H1 (cell line): ENCODE measurements at places on chromosomes 6 and 20. TPM values are rescaled to one million over a fixed set of nuclear protein-coding genes. Genes with fewer than 3 reads are reported as not detected.

The GPLD1 gene
- total RNA-seq: 5.3 and 5.9 TPM in 2 replicates

The ERGIC3 gene
- total RNA-seq: 174 and 178 TPM in 2 replicates

DNA sequence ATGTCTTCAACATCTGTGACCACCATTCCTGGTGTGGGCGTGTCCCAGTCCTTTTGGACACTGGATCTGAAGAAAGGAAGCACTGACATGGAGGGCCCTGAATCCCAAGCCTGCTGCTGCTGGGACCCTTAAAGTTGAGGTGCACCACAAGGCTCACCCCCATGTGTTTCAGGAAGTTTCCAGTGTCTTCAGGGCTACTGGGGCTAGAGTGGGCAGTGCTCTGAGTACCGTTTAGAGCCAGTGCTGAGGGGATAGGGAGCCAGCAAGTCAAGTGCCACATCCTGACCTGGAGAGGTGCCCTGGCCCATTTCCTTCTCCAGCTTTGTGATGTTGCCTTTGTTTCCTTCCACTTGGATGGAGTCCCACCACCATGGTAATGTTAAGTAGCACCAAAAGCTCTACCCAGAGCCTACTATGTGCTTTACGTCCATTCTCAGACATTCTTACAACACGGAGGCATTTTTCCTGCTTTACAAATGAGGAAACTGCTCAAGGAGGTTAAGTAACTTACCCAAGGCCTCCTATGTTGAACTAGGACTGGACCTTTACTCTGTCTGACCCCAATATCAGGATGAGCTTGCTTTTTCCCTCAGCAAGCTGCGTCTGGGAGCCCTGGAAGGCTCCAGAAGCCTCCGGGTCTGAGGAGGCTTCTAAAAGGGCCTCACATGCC, 552 bp upstream of the DEF6 start:
- H3K36me3 ChIP-seq: no peaks in the 10 kb centered on the region; the same call in 1 of the 2 replicates
- no peak overlapping the region for H3K27ac ChIP-seq
- H3K4me1 ChIP-seq: peaks cover 8% of the 10 kb centered on the region
- no peaks in the 10 kb centered on the region for H3K27me3 ChIP-seq
- no peak for DNase-seq

The SERPINB1 gene
- total RNA-seq: 17.3 and 20.0 TPM in 2 replicates

DNA sequence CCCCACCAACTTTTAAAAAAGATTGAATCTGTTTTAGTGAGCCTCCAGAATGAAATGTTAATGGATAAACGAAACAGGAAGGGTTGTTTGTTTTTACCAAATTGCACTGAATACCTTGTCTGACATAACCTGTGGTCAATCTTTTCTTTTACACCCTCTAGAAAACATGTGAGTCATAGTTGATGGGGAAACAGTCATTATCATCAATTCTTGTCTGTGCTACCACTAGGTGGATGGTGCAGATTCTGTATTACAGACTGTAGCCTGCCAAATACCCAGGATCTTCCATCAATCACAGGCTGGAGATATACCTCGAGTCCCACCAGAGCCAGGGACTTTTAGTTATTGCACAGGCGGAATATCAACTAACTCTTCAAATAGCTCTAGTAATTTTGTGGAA, 29.5 kb upstream of the PKIB start:
- no peak overlapping the region for H3K4me3 ChIP-seq
- H3K27ac ChIP-seq: no peak overlapping the region
- no peaks in the 10 kb centered on the region for H3K27me3 ChIP-seq
- H3K36me3 ChIP-seq: no peaks in the 10 kb centered on the region

GRCh38 chr20:61628480-61628879, 376.4 kb downstream of the CDH4 start:
- H3K36me3 ChIP-seq: no peaks in the 10 kb centered on the region
- no peaks in the 10 kb centered on the region for H3K4me1 ChIP-seq
- no peaks in the 10 kb centered on the region; the same call in 1 of the 2 replicates for H3K27me3 ChIP-seq
- no peak overlapping the region for H3K27ac ChIP-seq
- DNase-seq: no peak

DNA sequence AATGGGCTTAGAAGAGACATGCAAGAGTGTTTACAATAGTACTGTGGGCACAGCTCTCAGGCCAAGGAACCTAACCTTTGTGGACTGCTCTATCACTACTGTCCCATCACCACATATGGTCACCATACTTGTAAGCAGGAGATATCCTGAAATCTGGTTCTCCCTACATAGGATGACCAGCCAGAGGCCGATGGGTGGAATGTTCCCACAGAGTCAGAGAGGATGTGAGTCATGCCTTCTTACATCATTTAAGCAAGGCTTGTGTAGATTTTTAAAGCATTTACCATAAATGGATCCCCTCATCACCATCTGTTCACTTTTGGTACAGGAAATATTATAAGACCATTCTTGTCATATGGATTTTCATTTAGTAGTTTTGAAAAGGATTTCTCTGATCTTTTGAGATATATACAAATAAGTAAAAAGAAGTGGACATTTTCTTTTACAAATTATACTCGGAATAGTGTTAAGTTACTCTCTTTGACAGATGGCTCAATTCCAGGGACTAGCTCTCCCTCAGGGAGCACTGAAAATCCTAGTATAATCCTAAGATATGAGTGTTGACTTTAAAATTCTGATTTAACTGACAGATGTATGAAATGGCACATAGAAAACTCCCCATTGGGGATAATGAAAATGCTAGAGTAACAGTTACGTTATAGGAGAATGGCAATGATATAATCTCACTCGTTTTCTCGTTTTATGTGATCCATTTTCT, 6.6 kb downstream of the HTR1B start:
- no peak overlapping the region for H3K4me3 ChIP-seq
- H3K27me3 ChIP-seq: 0 out of 2 replicates have a peak, but pooled peaks cover under 1% of the 10 kb centered on the region
- no peak overlapping the region for H3K27ac ChIP-seq
- DNase-seq: no peak

DNA sequence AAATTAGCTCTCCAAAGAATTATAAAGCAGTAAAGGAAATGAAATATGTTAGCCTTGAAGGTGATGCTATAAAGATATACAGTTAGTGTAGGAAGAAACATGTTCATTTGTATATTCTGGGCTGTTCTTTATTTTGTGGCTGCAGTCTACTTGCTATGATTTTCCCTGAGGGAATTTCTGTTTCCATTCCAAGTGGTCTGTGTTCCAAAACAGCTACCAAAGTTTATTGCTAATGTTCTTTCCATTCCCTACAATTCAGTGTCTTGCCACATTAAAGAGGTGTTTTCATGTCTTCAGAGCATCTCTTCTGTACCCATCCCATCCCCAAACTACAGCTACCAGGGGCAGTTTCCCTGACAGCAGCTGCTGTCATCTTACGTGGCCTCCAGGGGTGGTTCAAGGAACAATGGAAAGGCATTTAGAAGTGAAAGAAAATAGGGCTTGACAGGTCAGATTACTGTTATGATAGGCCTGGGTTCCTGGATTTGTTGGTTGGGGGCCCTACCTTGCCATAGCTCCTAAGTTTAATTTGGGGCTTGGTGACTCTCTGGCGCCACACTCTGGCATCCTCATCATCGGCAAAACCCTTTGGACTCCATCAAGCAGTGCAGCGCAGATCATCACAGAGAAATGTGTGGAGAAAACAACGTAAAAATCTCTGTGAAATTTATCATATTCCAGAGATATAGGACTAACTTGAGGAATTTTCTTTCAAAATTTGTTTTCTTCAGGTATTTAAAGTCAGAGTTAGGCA, 33.8 kb upstream of the AIG1 start:
- no peak overlapping the region for H3K27ac ChIP-seq
- H3K36me3 ChIP-seq: no peaks in the 10 kb centered on the region
- H3K4me3 ChIP-seq: no peak overlapping the region
- H3K4me1 ChIP-seq: no peaks in the 10 kb centered on the region

The SLPI gene
- total RNA-seq: not detected in 2 replicates

GRCh38 chr6:149615805-149616204, 32.7 kb downstream of the KATNA1 start:
- H3K27me3 ChIP-seq: no peaks in the 10 kb centered on the region
- H3K36me3 ChIP-seq: no peaks in the 10 kb centered on the region
- no peak for DNase-seq
- H3K4me3 ChIP-seq: no peak overlapping the region
- H3K27ac ChIP-seq: no peak overlapping the region

- no peak for DNase-seq
- H3K4me3 ChIP-seq: no peak overlapping the region
- H3K27ac ChIP-seq: no peak overlapping the region
- H3K36me3 ChIP-seq: no peaks in the 10 kb centered on the region
- no peaks in the 10 kb centered on the region for H3K27me3 ChIP-seq
Measured at GRCh38 chr20:24683676-24684075, 214.2 kb downstream of the SYNDIG1 start.

DNA sequence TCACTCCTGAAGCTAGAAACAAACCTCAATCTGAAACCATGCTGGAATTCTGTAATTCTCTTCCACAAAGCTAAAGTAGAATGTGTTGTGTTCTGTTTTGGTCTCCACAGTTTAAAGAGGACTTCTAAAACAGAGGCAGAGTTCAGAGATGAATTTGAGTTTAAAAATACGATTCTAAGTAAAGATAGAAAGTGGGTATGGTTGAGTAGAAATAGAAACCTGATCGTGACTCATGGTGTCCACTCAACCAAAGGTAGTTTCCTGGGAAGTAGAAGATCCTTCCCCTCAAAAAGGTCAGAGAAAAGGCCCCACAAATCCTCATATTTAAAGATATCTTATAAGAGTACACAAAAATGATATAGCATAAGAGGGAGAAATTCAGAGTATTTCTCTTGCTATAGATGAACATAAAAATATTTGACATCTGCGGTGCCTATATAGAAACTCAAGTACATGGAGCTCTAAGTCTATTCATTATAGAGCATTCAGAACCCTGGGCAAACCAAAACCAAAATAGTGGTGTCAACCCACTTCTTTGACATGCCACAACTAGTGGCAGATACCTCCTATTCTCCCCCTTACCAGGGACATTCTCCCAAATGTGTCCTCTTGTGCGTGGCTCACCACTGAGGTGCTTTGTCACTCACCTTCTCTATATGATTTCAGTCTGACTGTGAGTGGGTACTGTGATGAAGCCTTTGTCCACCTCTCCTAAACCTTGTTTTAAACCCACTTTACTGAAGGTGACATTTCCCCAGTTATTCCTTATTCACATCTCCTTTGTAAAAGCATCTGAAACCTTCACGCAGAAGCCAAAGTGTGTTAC, 84.5 kb downstream of the PLCB1 start:
- no peak overlapping the region for H3K4me3 ChIP-seq
- no peak overlapping the region for H3K27ac ChIP-seq
- no peak for DNase-seq
- peaks cover 11% of the 10 kb centered on the region for H3K4me1 ChIP-seq

- H3K36me3 ChIP-seq: no peaks in the 10 kb centered on the region
- H3K27me3 ChIP-seq: no peaks in the 10 kb centered on the region
- H3K4me3 ChIP-seq: no peak overlapping the region
- no peak overlapping the region for H3K27ac ChIP-seq
Measured at GRCh38 chr20:52962183-52962582, 10.0 kb upstream of the TSHZ2 start.

DNA sequence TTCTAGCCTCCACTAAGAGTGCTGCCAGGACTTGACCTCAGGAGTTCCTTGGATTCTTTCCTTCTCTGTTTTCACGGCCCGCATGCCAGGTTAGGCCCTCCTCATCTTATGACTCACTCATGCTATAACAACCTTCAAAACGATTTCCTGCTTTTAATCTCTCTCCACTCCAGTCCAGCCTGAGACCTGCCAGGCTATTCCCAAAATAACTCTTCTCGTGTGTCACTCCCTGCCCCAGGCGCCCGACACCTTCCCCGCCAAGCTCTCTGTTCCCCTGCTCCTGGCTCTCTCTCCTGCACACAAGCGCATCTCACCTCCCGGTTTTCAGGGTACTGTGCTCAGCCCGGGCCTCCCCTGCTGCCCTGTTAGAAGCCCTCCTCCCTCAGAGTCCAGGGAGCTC, 64.1 kb upstream of the RPS6KA2 start:
- H3K36me3 ChIP-seq: no peaks in the 10 kb centered on the region
- H3K4me3 ChIP-seq: no peak overlapping the region
- H3K27me3 ChIP-seq: no peaks in the 10 kb centered on the region
- H3K27ac ChIP-seq: no peak overlapping the region

The MYLK4 gene
- total RNA-seq: 0.13 and 0.17 TPM in 2 replicates

DNA sequence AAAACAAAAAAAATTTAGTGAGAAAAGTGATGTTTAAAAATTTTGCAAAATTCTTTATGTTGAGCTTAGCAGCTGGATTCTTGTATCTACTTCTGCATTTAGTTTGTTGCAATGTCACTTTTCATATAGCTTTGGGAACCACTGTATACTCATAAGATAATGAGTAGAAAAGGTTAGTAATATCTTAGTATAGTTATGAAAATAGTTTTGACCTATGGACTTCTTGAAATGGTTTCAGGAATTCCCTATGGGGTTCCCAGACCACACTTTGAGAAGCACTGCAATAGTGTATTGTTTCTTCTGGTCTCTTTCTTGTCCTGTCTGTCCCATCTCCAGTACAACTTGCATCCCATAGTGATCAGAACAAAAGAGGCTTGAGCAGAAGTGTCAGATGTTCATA, 29.4 kb downstream of the PPP1R16B start:
- DNase-seq: no peak
- no peaks in the 10 kb centered on the region for H3K27me3 ChIP-seq
- H3K27ac ChIP-seq: no peak overlapping the region
- no peak overlapping the region for H3K4me3 ChIP-seq
- H3K36me3 ChIP-seq: no peaks in the 10 kb centered on the region

GRCh38 chr6:107386340-107386739, 73.0 kb downstream of the PDSS2 start:
- DNase-seq: no peak
- no peaks in the 10 kb centered on the region for H3K4me1 ChIP-seq
- no peak overlapping the region for H3K27ac ChIP-seq
- H3K4me3 ChIP-seq: no peak overlapping the region
- H3K27me3 ChIP-seq: no peaks in the 10 kb centered on the region

- no peak overlapping the region for H3K27ac ChIP-seq
- DNase-seq: no peak
- peaks cover 3% of the 10 kb centered on the region for H3K4me1 ChIP-seq
- peaks cover 78% of the 10 kb centered on the region for H3K27me3 ChIP-seq
- no peak overlapping the region for H3K4me3 ChIP-seq
Measured at GRCh38 chr6:105982761-105983540, 103.2 kb upstream of the PRDM1 start.

GRCh38 chr6:139344186-139344963, 30.1 kb downstream of the CITED2 start:
- no peak overlapping the region for H3K27ac ChIP-seq
- peaks cover 8% of the 10 kb centered on the region for H3K4me1 ChIP-seq
- H3K4me3 ChIP-seq: no peak overlapping the region

GRCh38 chr6:20584100-20584731, 50.0 kb downstream of the CDKAL1 start:
- no peaks in the 10 kb centered on the region for H3K27me3 ChIP-seq
- H3K4me3 ChIP-seq: no peak overlapping the region
- H3K27ac ChIP-seq: no peak overlapping the region

The MRAP2 gene
- total RNA-seq: 4.7 and 5.0 TPM in 2 replicates

The MCCD1 gene
- total RNA-seq: not detected in 2 replicates

DNA sequence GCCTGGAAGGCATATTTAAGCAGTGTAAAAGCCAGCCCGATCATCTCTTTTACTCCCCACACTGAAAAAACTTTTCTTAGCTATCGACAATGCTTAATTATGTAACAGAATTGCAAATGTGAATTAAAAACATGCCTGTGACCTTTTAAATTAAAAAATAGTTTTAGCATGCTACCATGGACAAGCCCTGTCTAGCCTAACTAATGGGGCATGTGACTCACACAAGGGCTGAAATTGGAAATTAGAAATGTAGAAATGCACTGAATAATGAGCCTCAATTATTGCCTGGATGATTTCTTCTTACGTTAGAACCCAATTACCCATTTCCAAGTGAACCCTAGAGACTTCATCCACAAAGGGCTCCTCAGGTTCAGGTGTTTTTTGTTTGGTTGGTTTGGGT, 82.7 kb downstream of the SIM1 start:
- DNase-seq: no peak
- no peaks in the 10 kb centered on the region for H3K36me3 ChIP-seq
- no peaks in the 10 kb centered on the region for H3K4me1 ChIP-seq
- no peak overlapping the region for H3K4me3 ChIP-seq
